ENCODE measurements at places on chromosomes 2 and 18.

GRCh38 chr2:237223201-237223861 lies 137.6 kb downstream of the COPS8 start:
- DNase-seq: no peak

GRCh38 chr2:102337012-102337411 lies 18.6 kb upstream of the IL18R1 start:
- DNase-seq: no peak

- DNase-seq: no peak
These were observed 277.0 kb upstream of the SESTD1 start for GRCh38 chr2:179541586-179541985.

DNA sequence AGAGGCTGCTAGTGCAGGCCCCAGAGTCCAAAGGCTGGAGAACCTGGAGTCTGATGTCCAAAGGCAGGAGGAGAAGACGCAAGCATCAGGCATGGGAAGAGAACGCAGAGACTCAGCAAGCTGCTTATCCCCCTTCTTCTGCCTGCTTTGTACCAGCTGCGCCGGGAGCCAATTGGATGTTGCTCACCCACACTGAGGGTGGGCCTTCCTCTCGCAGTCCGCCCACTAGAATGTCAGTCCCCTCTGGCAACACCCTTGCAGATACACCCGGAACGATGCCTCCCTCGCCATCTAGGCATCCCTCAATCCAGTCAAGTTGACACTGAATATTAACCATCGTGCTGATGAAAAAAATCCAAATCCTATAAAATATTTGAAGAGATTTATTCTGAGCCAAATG lies 141.6 kb downstream of the TWIST2 start:
- no peak for DNase-seq

DNA sequence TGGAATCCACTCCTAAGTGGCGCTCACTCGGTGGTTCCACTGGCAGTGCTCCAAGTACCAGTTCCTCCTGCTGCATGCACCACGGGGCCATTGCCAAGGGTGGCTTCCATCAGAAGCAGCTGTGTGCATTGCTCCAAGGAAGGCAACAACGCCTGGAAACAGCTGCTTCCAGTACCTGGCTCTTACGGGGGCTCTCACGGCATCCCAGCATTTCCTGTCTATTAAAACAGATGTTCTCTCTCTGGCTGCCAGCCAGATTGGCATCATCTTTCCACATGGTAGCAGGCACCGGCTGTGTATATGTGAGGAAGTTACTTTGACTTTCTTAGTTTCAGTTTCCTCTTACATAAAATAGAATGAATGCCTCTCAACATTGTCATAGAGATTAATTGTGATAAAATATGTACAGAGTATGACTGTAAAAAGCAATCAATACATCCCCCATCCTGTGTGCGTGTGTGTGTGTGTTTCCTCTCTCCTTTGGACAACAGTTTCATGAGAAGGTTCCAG lies 84.9 kb downstream of the CMPK2 start:
- no peak for DNase-seq

DNA sequence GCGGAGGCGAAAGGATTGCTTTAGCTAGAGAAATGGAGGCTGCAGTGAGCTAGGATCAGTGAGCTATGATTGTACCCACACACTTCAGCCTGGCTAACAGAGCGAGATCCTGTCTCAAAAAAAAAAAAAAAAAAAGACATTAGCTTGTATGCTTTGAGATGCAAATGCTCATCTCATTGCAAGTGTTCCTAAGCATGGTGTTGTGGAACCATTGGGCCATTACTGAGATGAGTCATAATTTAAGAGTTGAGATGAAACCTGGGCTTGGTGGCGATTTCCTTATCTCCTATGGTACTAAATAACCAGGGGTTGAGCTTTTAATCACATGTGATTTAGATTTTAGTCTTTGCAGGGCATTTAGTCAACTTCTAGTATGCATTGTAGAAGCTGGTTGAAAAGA lies 2.2 kb downstream of the PLEKHA3 start:
- no peak for DNase-seq

DNA sequence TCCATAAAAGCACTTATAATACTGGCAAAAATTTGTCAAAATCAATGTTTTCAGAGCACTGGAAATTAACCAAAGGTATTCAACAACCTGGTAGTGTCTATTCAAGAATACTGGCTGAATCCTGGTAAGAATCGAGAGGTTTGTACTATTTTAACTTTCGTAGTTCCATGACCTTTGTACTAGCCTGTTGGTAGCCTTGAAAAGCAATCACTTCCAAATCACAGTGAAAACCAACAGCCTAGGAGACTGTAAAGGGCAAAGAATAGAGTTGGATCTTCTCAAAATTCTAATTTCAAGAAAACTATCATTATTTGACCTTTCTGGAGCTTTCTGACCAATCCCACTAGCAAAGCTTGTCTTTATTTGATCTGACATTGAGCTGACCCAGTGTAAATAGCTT lies 64.8 kb upstream of the CCDC178 start:
- no peak for DNase-seq

GRCh38 chr2:172462849-172463381 lies 35.5 kb downstream of the ITGA6 start:
- DNase-seq: peak; percentile 51

DNA sequence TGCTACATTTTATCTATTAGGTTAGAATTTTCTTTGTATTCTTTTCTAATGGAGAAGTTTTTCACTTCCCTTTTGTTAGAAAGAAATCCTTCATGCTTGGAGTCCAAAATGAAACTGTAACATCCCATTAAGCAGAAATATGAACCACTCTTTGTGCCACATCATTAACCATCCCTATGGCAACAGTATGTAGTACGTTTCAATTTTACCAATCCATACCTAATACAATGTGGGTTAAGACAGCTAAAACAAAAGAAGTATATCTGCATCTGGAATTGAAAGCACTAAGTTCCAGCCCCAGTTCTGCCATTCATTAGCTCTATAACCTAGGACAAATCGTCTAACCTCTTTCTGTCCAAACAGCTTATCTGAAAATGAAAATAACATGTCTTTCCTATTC lies 409.2 kb upstream of the SPHKAP start:
- DNase-seq: no peak

- DNase-seq: no peak
These were observed 55.3 kb upstream of the RMDN2 start for GRCh38 chr2:37869771-37870170.

- no peak for DNase-seq
These were observed 193.1 kb downstream of the ZEB2 start for GRCh38 chr2:144326825-144327224.

- no peak for DNase-seq
These were observed 1027.7 kb downstream of the TMEM182 start for GRCh38 chr2:103789381-103790095.

GRCh38 chr2:64635976-64636911 lies 17.5 kb downstream of the SERTAD2 start:
- DNase-seq: no peak

DNA sequence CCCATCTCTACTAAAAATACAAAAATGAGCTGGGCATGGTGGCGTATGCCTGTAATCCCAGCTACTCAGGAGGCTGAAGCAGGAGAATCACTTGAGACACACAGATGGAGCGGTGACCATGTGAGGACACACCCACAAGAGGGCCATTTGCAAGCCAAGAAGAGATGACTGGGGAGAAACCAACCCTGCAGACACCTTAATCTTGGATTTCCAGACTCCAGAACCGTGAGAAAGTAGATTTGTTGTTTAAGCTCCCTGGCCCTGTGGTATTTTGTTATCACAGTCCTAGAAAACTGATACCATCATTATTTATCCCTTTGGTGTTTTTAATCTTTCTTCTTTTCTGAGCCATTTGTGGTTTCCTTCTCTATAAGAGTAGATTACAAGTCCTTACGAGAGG lies 88.6 kb upstream of the ID2 start:
- no peak for DNase-seq

Data from activated gamma-delta T cell treated with Interleukin-2 at 50 U/mL for 16 hours (primary cell).